Ecto neural progenitor cell (in vitro differentiated cells): ENCODE measurements at places on chromosomes 2 and 18.

DNA sequence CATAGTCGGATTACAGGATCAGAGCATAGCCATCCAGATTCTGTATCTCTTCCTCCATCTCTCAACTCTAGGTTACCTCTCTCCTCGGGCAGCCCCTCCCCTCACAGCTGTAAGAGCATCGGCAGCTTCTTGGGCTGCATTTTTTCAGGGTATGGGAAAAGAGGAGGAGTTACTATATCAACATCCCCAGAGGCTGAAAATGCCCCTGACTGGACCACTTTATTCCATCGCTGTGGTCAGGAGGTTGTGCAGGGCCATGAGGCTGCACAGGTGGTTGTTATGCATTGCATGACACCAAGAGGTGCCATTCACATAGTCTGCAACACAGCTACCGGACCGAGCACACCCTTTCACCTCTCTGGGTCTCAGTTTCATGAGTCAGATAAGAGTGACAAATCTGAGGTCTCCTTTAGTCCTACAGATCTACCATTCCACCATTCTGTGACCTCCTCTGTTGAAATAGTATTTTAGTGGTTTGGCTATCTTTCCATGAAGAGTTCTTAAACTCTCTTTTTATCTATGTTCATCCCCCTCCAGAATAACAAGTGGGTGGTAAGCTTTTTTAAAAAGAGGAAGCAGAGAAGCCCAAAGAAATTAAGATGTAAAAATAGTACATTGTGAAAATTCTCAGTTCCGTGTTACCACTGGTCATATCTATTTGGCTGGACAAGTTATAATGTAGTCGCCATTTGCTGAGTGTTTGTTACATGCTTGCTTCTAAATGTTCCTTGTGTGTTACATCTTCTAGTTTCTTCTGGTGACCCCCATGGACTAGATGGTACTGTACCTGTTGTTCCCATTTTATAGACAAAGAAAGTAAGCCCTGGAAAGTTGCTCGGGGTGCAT is 56.6 kb upstream of the SLC1A4 start:
- DNase-seq: no peak

GRCh38 chr2:204495381-204495780 is 49.9 kb upstream of the PARD3B start:
- no peak for DNase-seq

DNA sequence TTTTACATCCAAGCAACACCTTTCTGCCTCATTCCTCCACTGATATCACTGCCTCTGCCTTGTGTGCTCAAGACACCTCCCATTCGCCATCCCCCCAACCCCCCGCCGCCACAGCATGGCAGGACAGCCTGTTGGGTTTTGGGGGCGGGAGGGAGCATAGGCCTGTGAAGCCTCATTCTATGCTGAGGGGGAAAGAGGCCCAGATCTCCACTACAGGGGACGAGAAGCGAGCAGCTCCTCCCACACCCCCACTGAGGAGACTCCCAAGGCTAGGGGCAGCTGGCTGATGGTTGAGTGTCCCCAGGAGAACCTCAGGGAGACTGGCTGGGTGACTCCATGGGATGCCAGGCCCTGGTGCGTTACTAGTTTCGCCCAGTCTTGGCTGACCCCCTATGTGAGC is 214.3 kb upstream of the SIX2 start:
- no peak for DNase-seq

DNA sequence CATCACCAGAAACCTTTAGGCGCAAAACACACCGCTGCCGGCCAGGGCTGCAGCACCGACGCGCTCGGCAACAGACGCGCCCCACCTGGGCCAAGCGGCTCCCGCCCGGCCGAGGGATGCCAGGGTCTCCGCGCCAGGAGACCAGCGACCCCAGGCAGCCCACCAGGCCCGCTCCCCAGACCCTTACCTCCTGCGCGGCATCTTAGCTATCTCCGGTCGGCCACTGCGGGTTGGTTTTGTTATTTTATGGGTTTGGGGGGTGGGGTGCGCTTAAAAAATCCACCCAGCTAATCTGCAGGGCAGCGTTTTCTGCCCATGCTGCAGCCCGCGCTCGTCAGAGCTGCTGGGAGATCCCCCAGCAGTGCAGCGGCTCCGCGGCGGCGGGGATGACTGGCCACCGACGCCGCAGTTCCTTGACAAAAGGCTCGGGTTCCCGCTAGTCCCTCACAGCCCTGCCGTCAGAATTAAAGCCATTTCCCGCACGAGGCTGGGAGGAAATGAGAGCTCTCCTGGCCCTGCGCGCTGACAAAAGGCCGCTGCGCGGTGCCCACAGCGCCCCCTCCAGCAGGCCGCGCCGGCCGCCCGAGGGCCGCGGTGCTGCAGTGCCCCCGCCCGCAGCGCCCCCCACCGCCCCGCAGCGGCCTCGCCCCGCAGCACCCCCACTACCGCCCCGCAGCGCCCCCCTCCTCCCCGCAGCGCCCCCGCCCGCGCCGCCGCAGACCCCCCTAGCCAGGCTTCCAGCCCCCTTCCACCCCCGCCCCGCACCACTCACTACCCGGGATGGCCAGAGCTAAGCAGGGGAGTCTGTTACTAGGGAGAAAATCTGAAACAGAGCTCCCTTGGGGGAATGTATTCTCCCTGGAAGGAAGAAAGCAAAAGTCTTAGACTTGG is at the start of gene ADD2:
ADD2 (minus strand) TSS at position 502 of the 891 bp plus-strand sequence. CDS start 61,792 bp downstream, outside the sequence.
- DNase-seq: peak; percentile 87

DNA sequence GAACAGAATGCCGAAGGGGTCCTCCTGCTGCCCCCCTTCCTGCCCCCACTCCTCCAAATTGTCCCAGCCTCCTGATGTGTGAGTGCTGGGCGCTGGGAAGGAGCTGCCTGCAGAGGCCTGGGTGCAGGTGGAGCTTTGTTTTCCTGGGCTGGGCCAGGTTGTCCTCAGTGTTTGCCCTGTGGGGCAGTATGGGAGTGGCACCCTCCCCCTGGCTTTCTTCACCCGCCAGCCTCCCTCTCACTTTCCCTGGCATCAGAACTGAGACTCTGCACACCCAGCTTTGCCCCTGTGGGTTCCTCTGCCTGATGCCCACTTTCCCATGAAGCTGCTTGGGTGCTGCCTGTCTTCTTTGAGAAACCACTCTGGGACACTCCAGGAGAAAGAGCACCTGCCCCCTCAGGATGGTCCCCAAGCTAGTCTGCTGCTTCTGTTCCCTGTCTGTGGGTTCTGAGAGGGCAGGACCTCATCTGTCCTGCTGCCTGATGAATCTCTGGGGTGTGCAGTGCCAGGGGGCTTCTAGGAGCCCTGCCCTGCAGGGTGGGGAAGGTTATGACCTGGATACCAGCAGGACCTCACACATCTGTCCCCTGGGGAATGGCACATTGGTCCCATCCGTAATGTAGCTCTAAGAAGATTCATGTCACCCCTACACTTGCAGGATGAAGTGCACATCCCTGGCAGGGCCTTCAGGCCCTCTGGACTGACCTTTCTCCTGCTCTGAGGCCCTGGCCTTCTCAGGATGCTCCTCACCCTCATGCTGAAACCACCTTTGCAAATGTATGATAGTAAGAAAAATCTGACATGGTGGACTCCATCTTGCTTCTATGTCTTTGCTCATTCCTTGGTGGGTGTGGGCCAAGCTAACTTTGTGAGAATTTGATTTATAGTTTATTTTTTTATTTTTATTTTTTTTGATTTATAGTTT is 146.8 kb upstream of the HS6ST1 start:
- DNase-seq: peak; percentile 29

DNA sequence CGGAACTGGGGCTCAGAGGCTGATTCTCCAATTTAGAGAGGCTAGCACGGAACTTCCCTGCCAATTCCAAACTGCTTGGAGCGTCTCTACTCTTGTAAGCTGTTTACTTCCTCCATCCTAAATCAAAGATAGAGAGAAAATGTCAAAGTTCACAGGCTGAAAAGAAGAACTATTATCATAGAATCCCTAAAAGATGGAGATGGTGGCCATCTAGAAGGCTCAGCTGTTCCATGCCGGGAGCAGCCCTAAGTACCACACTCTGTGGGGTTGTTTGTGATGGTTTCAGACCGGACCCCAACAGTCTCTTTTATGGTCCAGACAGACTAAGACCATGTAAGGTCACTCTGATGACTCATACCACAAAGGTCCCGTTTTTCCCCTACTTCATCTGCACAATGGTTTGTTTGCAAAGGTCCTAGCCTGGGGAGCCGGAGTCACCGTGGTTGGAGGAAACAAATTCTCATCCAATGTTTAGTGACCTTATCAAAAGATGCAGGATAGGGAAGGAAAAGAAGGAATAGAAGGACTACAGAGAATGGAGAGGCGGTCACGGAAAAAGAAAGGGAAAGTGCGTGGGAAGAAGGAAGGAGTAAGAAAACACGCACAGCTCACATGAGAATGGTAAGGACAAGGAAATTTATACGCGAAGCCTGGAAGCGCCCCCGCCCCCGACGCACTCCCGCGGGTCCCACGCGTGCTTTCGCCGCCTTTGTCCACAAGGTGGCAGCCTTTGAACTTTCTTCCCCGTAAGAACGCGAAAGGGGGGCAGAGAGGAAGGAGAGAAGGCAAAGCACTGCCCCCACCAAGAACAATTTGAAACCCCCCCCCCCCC is 453 bp upstream of the ANTXR1 start:
- DNase-seq: no peak

DNA sequence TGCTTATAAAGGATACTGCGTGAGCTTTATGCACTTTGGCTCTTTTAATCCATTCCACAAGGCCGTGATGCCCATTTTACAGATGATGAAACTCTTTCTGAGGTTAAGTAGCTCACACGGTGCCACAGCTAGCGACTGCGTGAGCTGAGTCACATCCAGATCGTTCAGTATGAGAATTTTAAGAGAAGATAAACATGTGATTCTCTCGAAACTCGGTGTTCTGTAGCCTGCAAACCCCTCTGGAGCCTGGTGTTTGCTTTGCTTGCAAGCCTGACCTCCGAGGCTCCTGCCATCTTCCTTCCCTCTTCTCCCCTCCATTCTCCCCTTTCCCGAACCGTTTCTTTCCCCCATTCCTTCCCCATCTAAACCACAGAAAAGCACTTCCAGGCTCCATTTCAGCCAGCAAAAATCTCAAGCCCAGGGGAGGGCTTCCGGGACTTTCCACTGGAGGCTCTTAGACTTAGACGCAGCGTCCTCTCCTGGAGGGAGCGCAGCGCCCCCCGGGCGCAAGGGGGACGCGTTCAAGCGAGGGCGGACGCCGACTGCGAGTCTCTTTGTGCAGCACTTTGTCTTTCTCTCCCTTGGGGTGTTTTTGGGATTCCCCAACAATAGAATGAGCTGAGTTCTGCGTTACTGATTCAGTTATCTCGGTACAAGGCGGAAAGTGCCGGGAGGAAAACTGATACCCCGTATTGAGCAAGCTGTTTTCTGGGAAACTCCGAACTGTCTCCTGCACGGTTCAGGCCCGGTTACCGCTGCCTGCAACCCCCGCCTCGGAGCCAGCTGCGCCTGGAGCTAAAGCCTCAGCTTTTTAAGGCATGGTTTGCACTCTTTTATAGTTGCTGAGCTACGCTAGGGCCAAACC is 38.0 kb downstream of the CYP1B1 start:
- peak; percentile 65 for DNase-seq

DNA sequence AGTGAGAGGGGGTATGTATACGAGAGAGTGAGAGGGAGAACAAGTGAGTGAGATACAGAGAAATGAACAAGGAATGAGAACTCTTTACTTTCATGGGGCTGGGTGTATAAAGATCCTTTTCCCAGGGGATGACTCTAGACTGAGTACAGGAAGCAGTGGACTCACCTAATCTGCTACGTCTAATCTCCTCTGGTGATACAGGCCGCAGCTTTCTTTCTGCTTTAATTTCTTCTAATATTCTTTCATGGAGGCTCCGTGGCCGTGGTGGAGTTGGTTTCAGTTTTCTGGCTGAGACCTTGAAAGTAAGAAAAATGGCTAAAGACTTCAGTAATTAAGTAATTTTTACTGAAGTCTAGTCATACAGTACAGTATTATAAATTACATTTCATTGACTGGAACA is 85.2 kb downstream of the PRELID3A start:
- no peak for DNase-seq

DNA sequence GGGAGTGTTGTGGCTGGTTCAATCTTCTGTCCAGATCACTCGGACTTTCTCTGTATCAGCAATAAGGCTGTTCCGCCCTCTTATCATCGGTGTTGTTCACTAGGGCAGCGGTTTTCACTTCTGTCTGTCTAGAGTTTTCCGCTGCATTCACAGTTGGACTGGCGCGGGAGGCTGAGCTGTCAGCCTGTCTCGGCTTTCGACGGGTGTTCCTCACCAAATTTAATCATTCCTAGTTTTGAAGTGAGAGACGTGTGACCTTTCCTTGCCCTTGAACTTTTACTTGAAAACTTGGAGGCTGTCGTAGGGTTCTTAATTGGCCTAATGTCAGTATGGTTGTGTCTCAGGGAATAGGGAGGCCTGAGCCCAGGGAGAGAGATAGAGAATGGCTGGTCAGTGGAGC is 108.3 kb downstream of the NFATC1 start:
- DNase-seq: no peak

- peak; percentile 22 for DNase-seq
Observed at GRCh38 chr18:48799724-48800315, 150.9 kb downstream of the SMAD7 start.

DNA sequence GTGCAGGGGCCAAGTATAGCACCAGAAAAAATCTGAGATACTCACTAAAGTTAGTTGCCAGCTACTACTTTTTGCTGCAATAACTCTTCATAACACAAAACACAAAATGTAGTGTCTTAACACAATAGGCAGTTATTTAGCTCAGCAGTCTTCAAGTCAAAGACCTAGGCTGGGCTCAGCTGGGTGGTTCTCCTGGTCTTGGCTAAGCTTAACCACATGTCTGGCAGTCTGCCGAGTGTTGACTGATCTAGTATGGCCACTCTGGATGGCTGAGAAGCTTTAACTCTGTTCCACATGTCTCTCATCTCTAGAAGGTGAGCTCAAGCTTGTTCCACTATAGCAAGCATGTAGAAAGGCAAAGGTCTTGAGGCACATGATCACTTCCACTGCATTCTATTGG is 451.6 kb downstream of the SOX11 start:
- DNase-seq: no peak

- DNase-seq: no peak
Observed at GRCh38 chr2:47073217-47073616, 81.9 kb downstream of the STPG4 start.

DNA sequence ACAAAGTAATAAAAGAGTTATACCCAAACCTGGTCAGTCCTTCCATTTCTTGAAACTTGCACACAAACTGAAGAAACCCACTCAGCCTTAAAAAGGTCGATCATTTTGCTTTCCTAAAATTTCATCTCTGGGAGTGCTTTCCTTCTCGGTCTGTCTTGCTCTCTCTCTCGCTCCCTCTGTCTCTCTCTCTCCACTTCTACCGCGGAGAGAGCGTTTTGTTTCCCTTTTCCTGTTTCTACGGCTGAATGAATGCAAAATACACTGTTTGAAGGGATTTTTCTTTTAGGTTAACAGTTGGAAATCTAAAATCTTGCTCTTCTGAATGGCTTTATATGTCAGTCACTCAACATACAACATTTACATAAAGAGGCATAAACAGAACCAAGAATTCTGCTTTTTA is 424.2 kb downstream of the TGIF1 start:
- DNase-seq: no peak

DNA sequence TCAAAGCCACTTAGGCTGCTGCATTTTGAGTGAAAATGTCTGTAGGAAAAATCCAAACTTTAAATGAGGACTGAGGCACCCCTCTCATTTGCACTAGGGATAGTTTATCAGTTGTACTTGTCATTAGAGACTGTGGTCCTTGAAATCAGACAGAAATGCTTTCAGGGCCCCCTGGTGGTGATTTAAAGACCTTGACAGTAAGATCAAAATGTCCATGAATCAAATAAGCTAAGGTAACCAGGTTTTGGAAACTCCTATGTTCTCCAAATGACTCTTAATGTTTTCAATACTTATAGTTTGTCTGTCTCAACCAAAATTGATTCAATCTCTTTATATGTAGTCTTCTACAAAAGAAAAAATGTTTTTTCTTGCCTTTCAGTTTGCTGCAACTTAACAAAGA is 28.8 kb upstream of the DDX18 start:
- DNase-seq: no peak

- no peak for DNase-seq
Observed at GRCh38 chr2:217849154-217849975, 153.4 kb downstream of the TNS1 start.
